ENCODE measurements at places on chromosomes 16 and 17.

DNA sequence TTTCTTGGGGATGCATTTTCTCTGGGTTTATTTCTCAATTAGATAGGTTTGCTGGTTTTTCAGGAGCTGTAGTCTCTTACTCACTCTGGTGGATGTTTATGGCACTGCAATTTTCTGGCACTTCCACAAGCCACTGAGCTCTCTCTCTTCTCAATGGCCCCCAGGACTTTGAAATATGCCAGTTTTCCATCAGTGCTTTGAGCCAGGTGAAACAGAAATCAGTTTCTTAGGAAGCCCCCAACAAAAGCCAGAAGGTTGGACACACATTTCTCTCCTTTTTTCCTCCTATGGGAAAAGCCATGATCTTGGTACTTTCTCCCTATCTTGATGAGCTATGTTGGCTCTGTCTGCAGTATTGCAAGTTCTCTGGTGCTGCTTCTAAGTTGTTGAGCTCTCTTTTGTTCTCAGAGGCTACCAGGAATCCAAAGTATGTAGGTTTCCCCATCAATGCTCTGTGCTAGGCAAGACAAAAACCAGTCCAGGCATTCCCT lies 90.7 kb upstream of the SMIM36 start:
- DNase-seq, result peak; percentile 45

DNA sequence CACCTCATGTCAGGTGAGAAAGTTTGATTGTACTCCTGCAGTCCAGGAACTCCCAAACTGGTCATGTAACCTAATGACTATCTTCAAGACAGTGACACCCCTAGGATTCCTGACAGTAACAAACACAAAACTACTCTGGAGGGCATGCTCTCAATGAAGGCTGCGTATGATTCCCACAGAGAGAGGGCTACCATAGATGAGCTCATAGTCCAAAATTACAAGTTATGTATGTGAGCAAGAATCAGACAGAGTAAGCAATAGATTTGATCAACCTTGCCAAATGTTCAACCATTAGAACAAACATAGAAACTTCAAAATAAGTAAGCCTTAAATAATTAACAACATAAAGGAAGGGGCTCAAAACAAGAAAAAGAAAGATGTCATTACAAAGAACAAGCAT lies 158.1 kb downstream of the COPRS start:
- no peak for DNase-seq

GRCh38 chr16:66223176-66223780 lies 143.2 kb upstream of the CDH5 start:
- DNase-seq, result no peak

GRCh38 chr16:49639739-49640431 lies 216.0 kb downstream of the ZNF423 start:
- DNase-seq, result no peak

DNA sequence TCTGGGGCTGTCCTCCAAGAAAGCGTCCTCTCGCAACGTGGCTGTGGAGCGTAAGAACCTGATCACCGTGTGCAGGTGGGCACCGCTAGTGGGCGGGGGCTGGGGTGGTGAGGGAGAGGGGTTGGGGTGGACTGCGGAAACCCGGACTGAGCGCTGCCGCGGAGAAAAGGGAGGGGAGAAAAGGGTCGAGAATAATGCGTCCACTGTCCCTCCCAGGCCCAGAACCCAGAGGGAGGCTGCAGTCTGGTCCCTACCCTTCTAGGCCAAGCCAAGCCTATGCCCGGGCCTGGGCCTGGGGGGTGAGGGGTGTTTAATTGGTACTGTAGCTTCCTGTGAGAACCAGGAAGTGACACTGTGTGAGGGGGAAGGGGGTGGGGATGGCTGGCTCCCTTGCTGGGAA lies 464 bp downstream of the RUNDC3A start:
- DNase-seq, result no peak

- DNase-seq, result no peak
These were observed 23.3 kb upstream of the CDRT4 start for GRCh38 chr17:15490634-15491261.

GRCh38 chr16:65838001-65838400 lies 528.5 kb upstream of the CDH5 start:
- DNase-seq, result no peak

GRCh38 chr16:58336332-58337089 lies 41.7 kb upstream of the PRSS54 start:
- DNase-seq, result peak; percentile 80

- DNase-seq, result no peak
These were observed 174.9 kb downstream of the VPS53 start for GRCh38 chr17:539766-540165.

DNA sequence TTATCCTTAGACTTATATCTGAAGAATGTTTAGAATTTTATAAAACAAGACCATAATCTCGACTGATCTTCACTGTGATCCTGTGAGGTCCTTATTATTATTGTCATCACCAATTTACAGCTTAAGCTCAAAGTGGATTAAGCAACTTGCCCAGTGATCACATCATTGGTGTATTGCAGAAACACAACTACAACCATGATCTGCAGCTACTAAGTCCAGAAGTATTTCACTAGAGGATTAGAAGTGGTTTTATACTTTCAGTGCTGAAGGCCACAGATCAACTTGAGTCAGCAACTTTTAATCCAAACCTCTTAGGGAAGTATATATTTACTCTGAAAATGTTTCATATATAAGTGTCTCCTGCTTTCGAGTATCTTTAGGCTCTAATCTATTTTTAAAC lies 624.3 kb upstream of the SOX9 start:
- DNase-seq, result no peak

GRCh38 chr17:74473294-74473693 lies 6.9 kb downstream of the CD300A start:
- no peak for DNase-seq

- peak; percentile 1 for DNase-seq
These were observed 174.3 kb upstream of the NLRP1 start for GRCh38 chr17:5758651-5759050.

DNA sequence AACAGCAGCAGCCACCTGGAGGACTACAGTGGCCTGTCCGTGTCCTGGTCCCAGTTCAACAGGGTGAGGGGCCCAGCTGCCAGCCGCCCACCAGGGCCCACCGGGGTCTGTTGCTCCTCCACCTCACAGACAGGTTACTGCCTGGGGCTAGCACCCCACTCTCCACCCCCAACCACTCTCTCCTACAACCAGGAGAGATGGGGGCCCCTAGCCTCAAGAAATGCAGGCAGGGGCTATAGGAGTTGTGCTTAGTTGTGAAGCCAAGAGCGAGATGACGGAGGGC lies 18.0 kb downstream of the STAT5A start:
- no peak for DNase-seq

DNA sequence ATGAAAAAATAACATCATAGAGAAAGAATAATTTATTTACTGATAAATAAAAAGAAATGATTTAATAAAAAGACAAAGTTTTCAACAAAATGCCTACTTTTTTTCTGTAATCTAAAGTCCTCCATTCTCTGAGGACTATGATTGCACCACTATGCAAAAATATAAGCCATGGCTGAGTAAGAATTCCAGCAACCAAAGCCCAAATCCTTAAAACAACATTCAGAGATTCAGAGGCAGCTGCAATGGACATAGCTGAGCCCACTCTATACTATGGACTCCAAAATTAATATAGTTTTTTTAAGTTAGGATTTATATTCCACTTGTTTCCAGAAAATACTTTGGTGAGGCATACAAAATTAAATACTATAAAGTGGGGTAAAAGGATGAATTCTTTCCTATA lies 169.5 kb upstream of the C17orf78 start:
- DNase-seq, result no peak

DNA sequence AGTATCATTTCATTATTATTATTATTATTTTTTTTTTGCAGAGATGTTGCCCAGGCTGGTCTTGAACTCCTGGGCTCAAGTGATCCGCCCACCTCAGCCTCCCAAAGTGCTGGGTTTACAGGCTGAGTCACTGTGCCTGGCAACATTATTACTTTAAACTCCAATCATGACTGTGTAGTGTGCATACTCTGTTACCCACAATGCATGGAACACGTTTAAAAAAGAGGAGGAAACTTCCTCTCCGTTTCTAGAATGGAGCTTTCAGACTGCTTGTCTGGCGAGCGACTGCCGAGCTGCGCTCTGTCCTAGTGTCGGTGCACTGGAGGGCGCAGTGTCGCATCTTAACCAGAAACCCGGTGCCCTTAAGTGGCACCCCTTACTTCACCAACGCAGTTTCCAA lies 22.1 kb upstream of the FASN start:
- no peak for DNase-seq

GRCh38 chr17:78839762-78840529 lies 668 bp downstream of the USP36 start:
- DNase-seq, result peak; percentile 56

DNA sequence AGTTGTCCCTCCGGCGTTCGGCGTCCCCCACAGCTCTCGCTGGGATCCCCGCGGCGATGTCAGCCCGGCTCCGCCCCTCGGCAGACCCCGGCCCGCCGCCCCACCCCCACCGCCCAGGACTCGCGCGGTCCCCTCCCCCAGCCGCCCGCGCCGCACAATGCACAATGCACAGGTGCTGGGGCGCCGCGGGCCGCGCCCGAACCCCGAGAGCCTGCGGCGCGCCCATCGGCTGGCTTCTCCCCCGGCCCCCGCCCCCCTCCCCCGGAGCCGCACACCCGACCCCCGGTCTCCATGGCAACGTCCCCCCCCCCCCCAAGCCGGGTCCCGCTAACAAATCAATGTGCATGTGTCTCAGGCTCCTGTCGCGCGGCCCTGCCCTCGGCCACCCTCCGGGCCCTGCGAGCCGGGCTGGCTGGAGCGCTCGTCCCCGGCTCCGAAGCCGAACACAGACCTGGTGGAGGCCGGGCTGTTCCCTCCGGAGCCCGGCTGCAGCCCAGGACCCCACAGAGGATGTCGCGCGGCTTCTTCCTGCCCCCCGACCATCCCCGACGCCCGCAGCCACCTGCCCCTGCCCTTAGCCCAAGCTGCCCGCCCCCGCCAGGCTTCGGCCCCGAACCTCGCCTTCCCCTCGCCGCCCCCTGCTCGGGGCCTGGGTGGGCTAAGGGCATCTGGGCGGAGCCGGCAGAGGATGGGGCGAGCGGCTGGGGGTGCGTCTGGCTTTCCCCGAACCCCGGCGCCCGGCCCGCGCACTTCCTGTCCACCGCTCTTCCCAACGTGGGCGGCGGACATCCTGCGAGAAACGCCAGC lies 818 bp upstream of the CBX8 start:
- no peak for DNase-seq

- DNase-seq, result no peak
These were observed 51.3 kb downstream of the MEAK7 start for GRCh38 chr16:84453061-84453752.

- DNase-seq, result no peak
These were observed 22.5 kb downstream of the SLC7A6OS start for GRCh38 chr16:68288252-68288650.

- DNase-seq, result no peak
These were observed 162.4 kb downstream of the BANP start for GRCh38 chr16:88113545-88114045.

GRCh38 chr17:65409381-65409780 lies 152.1 kb downstream of the AXIN2 start:
- no peak for DNase-seq

DNA sequence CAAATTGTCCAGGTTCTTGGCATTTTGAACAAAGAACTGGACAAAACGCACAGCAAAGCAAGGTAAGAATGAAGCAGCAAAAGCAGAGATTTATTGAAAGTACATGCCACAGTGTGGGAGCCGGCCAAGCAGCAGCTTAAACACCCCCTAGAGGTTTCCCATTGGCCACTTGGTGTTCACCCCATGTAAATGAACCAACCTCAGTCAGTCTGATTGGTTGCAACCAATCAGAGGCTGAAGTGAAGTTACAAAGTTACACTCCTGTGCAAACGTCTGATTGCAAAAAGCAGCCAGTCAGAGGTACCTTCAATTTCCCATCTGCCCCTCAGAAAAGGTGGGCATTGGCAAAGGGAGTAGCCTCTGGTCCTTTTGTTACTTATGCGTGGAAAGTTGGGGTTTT lies 8.8 kb upstream of the ZNF263 start:
- no peak for DNase-seq

DNA sequence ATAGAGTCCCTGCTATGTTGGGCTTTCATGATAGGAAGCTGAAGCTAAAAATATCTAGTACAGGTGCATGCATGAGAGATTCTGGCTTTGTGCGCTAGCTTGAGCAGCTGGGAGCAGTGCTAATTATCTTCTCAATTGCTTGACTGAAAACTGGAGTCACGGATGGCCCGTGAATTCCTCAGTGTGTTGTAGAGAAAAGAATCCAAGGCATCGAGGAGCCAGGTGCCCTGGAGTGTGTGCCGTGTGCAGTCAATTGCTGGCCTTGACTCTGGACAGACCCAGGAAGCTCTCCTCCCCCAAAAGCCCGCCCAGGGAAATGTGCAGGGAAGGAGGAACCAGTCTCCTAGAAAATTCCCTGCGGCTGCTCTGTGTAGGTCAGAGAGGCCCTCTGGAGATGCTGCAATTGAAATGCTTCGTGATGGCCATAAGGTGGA lies 14.2 kb downstream of the LGALS3BP start:
- no peak for DNase-seq
